ENCODE measurements at places on chromosomes 1 and 21. TPM values are rescaled to one million over a fixed set of nuclear protein-coding genes. Genes with fewer than 3 reads are reported as not detected.

DNA sequence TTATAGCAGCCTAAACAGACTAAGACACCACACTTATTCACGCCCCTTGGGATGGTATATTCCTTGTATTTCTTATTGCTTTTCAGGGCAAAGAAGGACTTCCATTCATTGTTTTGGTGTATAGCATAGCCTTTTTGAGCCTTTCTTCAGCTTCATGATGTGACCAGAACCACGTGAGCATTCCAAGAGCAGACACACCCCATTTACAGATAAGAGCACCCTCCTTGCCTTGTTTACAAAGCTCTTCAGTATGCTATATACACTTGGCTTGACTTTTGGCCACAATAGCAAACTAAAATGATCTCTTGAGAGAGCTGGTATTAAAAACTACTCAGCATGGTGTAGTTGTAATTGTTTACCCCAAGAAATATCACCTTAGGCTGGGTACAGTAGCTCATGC is 78.7 kb downstream of the PIK3R3 start:
- DNase-seq, result no peak

DNA sequence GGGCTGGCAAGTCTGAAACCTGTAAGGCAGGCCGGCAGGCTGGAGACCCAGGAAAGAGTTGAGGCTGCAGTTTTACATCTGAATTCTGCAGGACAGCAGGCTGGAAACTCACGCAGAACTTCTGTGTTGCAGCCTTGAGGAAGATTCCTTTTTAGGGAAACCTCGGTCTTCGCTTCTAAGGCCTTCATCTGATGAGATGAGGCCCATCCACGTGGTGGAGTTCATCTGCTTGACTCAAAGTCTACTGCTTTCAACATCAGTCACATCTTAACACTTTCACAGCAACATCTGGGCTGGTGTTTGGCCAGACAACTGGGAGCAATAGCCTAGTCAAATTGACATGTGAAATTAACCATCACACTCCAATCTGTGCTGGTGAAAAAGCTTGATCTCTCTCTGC is 57.1 kb downstream of the EVA1C start:
- DNase-seq, result no peak

The TSSK3 gene
- 0.69 TPM for total RNA-seq

The HNRNPCL1 gene
- total RNA-seq, result not detected
